ENCODE measurements at places on chromosomes 12 and 14. TPM values are rescaled to one million over a fixed set of nuclear protein-coding genes. Genes with fewer than 3 reads are reported as not detected.
A peak's percentile ranks its signal among the peaks of the same experiment; 100 is the strongest.

The INHBC gene
- 0.29 TPM for polyA plus RNA-seq

GRCh38 chr12:120762086-120762485, 36.5 kb downstream of the ACADS start:
- no peak for DNase-seq

The GOLGA5 gene
- polyA plus RNA-seq, result 51.7 TPM

The IFT43 gene
- 41.3 TPM for polyA plus RNA-seq

- no peak for DNase-seq
These were observed 76.3 kb upstream of the FUT8 start for GRCh38 chr14:65336191-65336591.

DNA sequence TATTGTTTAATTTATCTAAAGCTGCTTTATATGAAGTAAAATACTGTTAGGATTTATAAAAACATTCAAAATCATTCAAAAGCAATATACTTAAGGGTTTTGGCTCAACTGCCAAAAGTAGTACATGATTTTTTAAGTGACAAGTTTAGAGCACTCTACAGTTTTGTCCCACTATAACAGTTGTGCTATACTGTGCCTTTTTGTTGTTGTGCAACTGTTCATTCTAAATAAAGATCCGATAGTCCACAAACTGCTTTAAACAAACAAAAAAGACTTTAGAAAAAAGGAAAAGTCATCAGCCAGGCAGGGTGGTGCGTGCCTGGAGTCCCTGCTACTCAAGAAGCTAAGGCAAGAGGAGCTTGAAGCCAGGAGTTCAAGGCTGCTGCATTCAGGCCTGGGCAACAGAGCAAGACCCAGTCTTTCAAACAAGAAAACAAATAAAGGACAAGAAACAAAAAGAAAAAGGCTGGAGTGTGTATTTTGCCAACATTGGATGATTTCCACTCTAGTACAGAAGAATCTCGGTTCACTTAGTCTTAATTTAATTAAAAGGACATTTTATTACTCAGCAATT, 7.3 kb downstream of the C2CD5 start:
- DNase-seq, result no peak

The PTGDR gene
- polyA plus RNA-seq, result 0.49 TPM

- no peak for DNase-seq
These were observed 121.4 kb downstream of the PPHLN1 start for GRCh38 chr12:42447371-42447786.

DNA sequence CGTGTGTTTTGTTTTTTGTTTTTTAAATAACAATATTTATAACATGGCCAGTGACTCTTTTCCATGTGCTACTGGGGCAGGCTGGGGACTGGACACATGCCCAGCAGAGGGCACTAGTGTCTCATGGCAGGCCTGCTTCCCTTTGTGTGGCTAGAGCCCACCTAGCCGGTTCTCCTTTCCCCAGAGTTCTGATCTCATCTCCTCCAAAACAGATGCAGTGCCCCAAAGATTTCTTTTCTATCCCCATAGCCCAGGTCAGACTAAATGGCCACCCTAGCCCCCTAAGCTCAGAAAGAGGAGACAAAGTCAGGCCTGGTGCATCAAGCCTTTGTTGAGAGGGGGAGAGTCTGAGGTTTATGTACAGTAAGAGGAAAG, 21.2 kb downstream of the PRPF40B start:
- peak; percentile 68 for DNase-seq

DNA sequence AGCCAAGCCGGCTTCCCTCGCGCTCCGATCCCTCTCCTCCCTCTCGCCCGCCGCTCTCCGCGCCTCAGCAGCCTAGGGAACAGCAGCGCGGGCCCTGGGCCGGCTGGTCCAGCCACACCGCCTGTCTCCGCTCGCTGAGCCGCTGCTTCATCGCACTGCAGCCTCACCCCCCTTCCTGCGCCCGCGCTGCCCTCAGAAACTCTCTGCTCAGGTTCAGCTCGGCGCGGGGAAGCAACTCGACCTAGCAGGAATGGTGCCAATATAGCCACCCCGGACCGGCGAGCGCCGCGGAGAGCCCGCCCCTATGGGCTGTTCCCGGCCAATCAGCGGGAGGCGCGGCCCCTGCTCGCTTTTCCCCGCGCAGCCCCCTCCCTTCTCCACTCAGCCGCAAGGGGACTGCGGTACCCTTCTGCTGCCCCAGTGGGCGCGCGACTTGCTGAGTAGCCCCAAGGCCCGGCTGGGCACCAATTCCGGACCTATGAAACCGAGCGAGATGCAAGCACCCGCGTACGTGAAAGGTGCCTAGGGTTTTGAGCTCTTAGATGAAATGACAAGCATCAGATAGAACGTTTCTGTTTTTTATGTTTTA, at the start of gene ADAMTS20:
TSS of gene ADAMTS20 (minus strand) at position 233 of the 589 bp plus-strand sequence. CDS start 282 bp downstream, outside the sequence.
- DNase-seq, result peak; percentile 36

GRCh38 chr12:64618953-64619590, 8.8 kb downstream of the RASSF3 start:
- no peak for DNase-seq

DNA sequence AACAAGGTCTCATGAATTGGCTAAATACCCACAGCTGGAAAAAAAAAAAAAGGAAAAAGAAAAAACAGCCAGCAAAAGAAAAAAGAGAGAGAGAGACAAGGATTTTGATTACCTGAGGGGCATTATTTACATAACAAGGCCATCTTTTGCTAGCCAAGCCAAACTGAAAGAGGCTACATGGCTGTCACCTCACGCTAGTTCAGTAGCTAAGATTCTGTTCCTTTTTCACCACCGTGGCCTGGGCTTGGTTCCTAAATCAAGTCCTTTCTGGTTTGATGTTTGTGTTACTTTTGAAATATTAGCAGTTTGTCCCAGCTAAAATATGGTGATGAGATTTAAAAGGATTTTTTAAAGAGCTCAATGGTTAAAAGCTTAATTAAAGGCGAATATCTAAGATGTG, 2.0 kb upstream of the SDS start:
- DNase-seq, result no peak

GRCh38 chr12:67942724-67943123, 46.5 kb upstream of the IFNG-AS1 start:
- no peak for DNase-seq

DNA sequence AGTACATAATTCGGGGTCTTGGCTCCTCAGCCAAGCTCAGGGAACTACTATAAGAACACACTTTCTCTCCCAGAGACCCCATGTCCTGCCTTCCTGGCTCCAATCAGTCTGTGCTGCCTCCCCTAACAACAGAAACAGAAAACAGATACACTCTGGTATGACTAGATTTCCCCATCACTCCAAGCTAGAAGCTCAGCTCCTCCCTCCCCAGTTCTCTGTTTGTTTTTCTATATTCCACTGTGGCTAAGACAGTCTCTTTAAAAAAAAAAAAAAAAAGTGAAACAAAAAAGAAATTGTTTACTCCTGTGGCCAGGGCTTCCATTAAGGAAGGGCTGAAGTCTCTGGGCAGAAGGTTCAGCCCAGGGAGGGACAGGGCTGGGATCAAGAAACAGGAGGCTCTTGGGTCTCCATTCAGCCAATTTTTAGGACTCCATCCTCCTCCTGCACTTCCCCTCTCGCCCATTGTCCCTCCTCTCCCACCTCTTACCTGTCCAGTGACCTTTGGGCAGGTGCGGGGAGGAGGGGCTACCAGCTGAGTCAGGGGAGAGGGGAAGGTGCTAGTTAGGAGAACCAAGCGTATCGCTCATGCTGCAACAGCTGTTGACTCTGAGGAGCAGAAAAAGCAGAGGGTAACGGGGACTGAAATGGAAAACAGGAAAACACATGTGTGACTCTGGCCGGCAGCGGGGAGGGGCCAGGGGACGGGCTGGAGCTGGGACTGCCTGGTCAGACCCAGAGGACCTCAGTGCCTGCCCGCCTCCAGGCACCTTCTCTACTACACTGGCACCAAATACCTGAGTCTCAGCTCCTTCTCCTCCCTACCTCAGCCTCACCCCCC, 4.1 kb upstream of the SLC7A7 start:
- DNase-seq, result no peak

DNA sequence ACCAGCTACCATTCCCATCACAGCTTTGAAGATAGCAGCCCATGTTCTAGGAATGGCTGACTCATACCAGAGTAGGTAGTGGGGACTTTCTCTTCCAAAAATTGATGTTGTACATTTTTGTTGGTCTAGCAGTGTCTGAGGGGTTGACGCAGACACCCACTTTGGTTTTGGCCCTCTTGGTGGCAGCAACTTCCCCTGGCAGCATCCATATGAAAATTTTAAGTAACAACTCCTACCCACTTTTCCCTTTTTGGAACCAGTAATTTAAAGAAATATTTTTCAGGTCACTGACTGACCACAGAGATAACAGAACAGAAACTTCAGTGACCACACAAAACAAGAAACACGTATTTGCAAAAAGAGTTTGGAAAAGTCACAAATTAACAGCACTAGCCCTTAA, 162.0 kb upstream of the TMCC3 start:
- no peak for DNase-seq

- DNase-seq, result no peak
These were observed 13.9 kb downstream of the EVL start for GRCh38 chr14:100078997-100079725.

The ATXN2 gene
- polyA plus RNA-seq, result 64.8 TPM

DNA sequence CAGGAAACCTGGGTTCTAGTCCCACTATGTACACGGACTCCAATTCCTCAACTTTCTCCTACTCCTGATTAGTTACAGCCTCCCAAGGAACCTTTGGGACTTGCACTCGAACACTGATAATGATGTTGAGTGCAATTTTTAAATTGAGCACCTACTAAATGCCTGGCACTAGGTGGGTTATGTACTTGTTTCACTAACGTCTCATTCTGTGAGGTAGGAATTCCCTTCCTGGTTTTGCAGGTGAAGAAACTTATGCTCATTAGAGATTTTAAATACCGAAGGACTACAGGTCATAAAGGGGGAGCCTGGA, 536 bp downstream of the PARPBP start:
- DNase-seq, result peak; percentile 4

The MDM1 gene
- 37.2 TPM for polyA plus RNA-seq

- no peak for DNase-seq
These were observed 354.3 kb downstream of the CEP128 start for GRCh38 chr14:80587096-80587724.

DNA sequence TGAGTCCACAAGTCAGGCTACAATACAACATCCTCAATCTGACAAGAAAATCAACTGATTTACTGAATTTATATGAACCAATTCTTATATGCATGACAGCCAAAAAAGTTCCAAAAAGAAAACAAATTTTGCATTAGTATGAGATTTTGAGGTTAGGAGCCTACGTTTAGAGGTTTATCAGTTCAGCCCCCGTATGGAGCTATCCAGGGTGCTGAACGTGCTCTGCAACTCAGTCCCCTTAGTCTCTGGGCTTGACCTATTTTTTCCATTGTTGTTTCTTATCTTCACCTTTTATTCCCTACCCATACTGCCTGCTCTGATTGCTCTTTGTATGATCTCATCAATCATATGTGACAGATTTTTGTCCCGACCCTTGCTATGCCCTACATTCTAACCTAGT, 693.0 kb downstream of the NRXN3 start:
- peak; percentile 31 for DNase-seq

- DNase-seq, result no peak
These were observed 128.0 kb downstream of the GPR135 start for GRCh38 chr14:59337141-59337611.

The FAIM2 gene
- polyA plus RNA-seq, result 1.3 TPM

The KRT80 gene
- polyA plus RNA-seq, result 0.98 TPM

DNA sequence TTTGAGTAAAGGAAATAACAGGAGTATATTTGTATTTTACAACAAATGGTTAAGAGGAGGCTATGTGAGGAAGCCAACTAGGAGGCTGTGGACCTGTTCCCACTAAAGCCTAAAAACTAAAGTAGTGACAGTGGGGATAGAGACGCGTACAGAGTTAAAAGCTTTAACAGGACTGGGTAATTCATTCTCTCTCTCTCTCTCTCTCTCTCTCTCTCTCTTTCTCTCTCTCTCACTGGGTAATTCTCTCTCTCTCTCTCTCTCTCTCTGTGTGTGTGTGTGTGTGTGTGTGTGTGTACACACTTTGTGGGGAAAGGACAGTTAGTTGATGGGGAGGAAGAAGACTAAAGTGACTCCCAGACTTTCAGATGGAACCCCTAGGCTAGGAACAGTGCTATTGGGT, 16.3 kb downstream of the ERC1 start:
- no peak for DNase-seq

- no peak for DNase-seq
These were observed 13.9 kb upstream of the SIVA1 start for GRCh38 chr14:104739026-104739425.

DNA sequence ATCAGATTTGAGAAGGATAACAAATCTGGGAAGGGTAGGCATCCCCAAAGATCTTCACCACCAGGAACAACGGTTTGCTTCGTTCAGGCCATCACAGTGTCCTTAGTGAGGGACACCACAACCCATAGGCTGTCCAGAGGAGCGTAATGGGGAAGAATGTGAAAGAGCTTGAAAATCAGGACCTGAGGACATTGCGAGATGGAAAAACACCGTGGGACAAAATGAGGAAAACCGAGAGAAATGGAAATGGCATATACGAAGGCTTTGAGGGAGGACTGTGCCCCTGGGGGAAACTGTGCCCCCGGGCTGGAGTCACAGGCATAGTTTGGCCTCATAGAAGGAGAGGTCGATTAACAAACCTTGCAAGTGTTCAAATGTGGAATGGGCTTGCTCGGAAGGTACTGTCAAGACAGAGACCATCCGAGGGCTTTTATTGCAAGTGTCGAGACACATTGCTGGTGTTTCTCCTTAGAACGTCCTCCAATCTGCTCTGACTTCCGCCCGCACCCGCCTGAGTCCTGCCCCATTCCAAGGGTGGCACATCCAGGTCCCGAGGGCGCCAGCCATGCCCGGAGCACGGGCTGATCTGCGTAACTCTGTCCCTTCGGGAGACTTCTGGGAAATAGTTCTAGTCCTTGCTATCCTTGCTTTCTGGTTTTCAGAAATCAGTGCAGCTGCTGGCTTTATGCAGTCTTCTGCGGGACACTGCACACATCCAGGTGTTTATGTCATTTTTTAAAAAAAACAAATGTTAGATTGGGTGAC, 885 bp upstream of the PALS1 start:
- DNase-seq, result no peak

GRCh38 chr12:20865873-20866272, 55.4 kb downstream of the SLCO1B3 start:
- no peak for DNase-seq

The CD4 gene
- polyA plus RNA-seq, result 30.7 TPM

- no peak for DNase-seq
These were observed 30.3 kb upstream of the ADIPOR2 start for GRCh38 chr12:1660304-1661187.

The SLC35F4 gene
- 2.8 TPM for polyA plus RNA-seq

DNA sequence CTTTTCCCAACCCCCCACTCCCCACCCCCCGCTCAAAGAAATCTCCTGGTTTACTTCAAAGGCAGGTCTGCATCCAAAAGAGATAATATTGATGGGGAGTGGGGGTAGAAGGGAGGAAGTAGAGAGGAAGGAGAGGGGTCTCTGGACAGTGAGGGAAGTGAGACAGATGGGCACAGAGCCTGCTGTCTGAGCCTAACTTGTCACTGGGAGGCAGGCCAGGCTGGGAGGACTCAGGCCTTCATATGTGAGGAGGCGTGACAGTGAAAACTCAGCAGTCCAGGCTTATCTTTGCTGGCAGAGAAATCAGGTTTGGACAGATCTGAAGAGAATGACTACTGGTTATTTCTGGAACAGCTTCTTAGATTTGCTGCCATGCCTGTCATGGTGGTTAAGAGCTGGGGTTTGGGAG, 192.3 kb downstream of the NUAK1 start:
- DNase-seq, result no peak
